ENCODE measurements at places on chromosomes 13 and 19. TPM values are rescaled to one million over a fixed set of nuclear protein-coding genes. Genes with fewer than 3 reads are reported as not detected.

Gene C1QTNF9
- total RNA-seq, result not detected

- no peak for DNase-seq
These were observed 148.0 kb downstream of the PRR20E start for GRCh38 chr13:57314897-57315520.

DNA sequence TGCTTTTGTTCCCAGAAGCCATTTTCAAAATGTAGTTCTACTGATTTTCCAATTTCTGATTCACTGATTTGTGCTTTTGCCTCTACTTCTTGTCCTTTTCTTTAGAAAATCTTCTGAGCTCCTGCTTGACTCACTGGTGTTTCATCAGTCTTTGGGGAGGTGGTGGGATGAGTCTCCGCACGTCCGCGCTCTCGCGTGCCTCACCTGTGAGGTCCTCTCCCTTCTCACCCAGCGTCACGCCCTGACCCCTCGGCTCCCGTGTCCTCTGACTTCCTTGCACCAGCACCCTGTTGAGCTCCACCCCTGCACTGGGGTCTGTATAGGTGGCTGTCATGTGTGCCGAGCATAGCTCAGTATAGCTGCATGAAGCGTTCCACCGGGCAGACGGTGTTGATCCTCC is 52.7 kb upstream of the MCF2L start:
- DNase-seq, result no peak

DNA sequence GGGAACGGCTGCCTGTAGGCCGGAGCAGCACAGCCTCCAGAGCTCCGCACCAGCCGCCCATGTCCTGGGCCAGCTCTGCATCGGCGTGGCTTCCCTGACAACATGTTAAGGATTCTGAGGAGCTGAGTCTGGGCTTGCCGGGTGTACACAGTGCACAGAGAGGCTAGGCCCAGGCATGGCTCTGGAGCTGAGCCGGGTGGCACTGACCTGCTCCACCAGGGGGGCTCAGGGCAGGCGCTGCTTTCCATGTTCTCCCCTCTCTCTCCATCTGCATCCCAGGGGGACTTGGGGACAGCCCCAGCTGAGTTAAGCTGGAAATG is 31.6 kb downstream of the AP1M1 start:
- no peak for DNase-seq

GRCh38 chr13:33722216-33722915 is 95.6 kb upstream of the RFC3 start:
- DNase-seq, result no peak
